ENCODE measurements at places on chromosomes 16 and 17.

GRCh38 chr17:47368262-47368661 lies 44.5 kb downstream of the EFCAB13 start:
- no peak for DNase-seq

GRCh38 chr17:43612515-43612914 lies 49.2 kb downstream of the MEOX1 start:
- no peak for DNase-seq

- no peak for DNase-seq
Observed at GRCh38 chr17:34081269-34081668, 173.8 kb upstream of the CCL2 start.

GRCh38 chr16:59849716-59850115 lies 1115.6 kb upstream of the GOT2 start:
- no peak for DNase-seq
